ENCODE measurements at places on chromosomes 6 and 20. TPM values are rescaled to one million over a fixed set of nuclear protein-coding genes. Genes with fewer than 3 reads are reported as not detected.

- H3K27me3 ChIP-seq, result peaks cover 25% of the 10 kb centered on the region
- H3K4me3 ChIP-seq, result peak overlapping the region; percentile 71
- peak; percentile 47 for DNase-seq
- peak overlapping the region; percentile 37 for H3K27ac ChIP-seq
Observed at GRCh38 chr6:166626177-166627032, 646 bp downstream of the RPS6KA2 start.

Gene ALDH8A1
- 1.7 TPM for total RNA-seq

Gene NDRG3
- total RNA-seq, result 24.8 TPM

Gene SNAP25
- 0.18 TPM for total RNA-seq

DNA sequence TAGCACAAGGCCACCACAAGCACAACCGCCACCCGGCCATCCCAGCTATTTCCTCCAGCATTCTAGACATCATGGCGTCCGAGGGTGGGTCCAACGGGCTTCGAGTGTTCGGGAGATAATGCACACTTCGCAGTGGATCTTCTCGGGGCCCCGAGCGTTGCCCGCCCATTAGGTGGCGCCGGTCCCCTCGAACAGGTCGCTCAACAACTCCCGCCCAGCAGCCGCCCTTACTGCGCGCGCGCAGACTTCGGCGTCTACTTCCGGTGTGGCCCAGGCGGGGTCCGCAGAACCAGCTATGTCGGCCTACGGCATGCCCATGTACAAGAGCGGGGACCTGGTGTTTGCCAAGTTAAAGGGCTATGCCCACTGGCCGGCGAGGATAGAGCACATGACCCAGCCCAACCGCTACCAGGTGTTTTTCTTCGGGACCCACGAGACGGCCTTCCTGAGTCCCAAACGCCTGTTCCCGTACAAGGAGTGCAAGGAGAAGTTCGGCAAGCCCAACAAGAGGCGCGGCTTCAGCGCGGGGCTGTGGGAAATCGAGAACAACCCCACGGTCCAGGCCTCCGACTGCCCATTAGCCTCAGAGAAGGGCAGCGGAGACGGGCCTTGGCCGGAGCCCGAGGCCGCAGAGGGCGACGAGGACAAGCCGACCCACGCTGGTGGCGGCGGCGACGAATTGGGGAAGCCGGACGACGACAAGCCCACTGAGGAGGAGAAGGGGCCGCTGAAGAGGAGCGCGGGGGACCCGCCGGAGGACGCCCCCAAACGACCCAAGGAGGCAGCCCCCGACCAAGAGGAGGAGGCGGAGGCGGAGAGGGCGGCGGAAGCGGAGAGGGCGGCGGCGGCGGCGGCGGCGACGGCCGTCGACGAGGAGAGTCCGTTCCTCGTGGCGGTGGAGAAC is at the start of gene HDGFL1:
TSS of gene HDGFL1 (plus strand) at position 286 of the 904 bp plus-strand sequence. CDS start at position 296, 10 bp downstream.
- H3K27ac ChIP-seq, result no peak within 1 kb of the TSS
- no peak for DNase-seq
- H3K36me3 ChIP-seq, result no peaks in the 10 kb centered on the region
- no peaks in the 10 kb centered on the region for H3K27me3 ChIP-seq
- no peaks in the 10 kb centered on the region for H3K4me1 ChIP-seq
- no peak within 1 kb of the TSS for H3K4me3 ChIP-seq

Gene TRIM15
- total RNA-seq, result 0.18 TPM

GRCh38 chr20:8912096-8912495 is 156.8 kb upstream of the PLCB4 start:
- no peak overlapping the region for H3K4me3 ChIP-seq
- no peaks in the 10 kb centered on the region for H3K27me3 ChIP-seq

- peak overlapping the region; percentile 87 for H3K27ac ChIP-seq
- DNase-seq, result no peak
- no peaks in the 10 kb centered on the region for H3K36me3 ChIP-seq
- peak overlapping the region; percentile 88 for H3K4me3 ChIP-seq
- no peaks in the 10 kb centered on the region for H3K27me3 ChIP-seq
Observed at GRCh38 chr6:157019115-157019641, 242.0 kb downstream of the ARID1B start.

DNA sequence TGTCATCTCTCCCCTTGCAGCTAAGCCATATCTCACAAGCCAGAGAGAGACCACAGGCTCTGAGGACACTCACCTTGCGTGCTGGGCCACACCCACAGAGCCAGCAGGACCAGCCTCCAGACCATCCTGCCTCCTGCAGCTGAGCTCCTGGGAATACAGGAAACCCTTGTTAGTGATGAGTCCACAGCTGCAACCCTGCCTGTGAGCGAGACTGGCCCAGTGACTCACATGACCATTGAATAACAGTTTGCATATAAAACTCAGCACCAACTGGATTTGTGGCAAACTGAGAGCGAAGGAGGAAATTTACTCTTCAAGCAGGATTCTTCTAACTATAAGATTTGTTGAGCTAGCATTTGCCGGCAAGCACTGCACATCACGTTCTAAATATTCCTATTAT is 3.0 kb downstream of the THBS2 start:
- no peak overlapping the region for H3K4me3 ChIP-seq
- peaks cover 47% of the 10 kb centered on the region for H3K27me3 ChIP-seq
- H3K36me3 ChIP-seq, result no peaks in the 10 kb centered on the region
- H3K4me1 ChIP-seq, result peaks cover 18% of the 10 kb centered on the region
- DNase-seq, result no peak
- H3K27ac ChIP-seq, result no peak overlapping the region

Gene MUC21
- total RNA-seq, result not detected

Gene RAB32
- total RNA-seq, result 0.44 TPM

- H3K27ac ChIP-seq, result no peak overlapping the region
- H3K36me3 ChIP-seq, result no peaks in the 10 kb centered on the region
- peaks cover 2% of the 10 kb centered on the region for H3K27me3 ChIP-seq
- no peak overlapping the region for H3K4me3 ChIP-seq
- peak; percentile 10 for DNase-seq
Observed at GRCh38 chr6:121780325-121781321, 345.2 kb downstream of the GJA1 start.

GRCh38 chr20:61802721-61803311 is 262.9 kb downstream of the TAF4 start:
- H3K27ac ChIP-seq, result no peak overlapping the region
- no peaks in the 10 kb centered on the region for H3K36me3 ChIP-seq
- H3K4me3 ChIP-seq, result no peak overlapping the region
- H3K4me1 ChIP-seq, result no peaks in the 10 kb centered on the region
- DNase-seq, result no peak
- H3K27me3 ChIP-seq, result peaks cover 3% of the 10 kb centered on the region

DNA sequence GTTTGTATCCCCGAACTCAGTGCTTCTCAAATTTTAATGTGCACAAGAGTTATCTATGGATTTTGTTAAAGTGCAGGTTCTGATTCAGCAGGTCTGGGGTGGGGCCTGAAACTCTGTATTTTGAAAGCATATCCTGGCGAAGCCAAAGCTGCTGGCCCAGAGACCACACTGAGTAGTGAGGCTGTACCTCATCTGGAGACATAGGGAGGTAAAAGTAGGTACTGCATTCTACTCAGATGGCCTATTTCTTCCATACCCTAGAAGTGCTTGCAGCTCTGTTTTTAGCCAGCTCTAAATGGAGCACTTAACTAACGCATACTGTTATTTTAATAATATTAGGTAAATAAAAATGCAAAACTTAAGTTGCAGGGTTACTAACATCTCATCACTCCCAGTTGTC is 241.6 kb upstream of the PRND start:
- H3K4me3 ChIP-seq, result no peak overlapping the region
- H3K27me3 ChIP-seq, result peaks cover 20% of the 10 kb centered on the region
- no peak overlapping the region for H3K27ac ChIP-seq
- H3K36me3 ChIP-seq, result no peaks in the 10 kb centered on the region
- H3K4me1 ChIP-seq, result no peaks in the 10 kb centered on the region

GRCh38 chr20:40186826-40187225 is 502.2 kb downstream of the MAFB start:
- DNase-seq, result no peak
- no peaks in the 10 kb centered on the region for H3K4me1 ChIP-seq

Gene SLC12A5
- 0.73 TPM for total RNA-seq

DNA sequence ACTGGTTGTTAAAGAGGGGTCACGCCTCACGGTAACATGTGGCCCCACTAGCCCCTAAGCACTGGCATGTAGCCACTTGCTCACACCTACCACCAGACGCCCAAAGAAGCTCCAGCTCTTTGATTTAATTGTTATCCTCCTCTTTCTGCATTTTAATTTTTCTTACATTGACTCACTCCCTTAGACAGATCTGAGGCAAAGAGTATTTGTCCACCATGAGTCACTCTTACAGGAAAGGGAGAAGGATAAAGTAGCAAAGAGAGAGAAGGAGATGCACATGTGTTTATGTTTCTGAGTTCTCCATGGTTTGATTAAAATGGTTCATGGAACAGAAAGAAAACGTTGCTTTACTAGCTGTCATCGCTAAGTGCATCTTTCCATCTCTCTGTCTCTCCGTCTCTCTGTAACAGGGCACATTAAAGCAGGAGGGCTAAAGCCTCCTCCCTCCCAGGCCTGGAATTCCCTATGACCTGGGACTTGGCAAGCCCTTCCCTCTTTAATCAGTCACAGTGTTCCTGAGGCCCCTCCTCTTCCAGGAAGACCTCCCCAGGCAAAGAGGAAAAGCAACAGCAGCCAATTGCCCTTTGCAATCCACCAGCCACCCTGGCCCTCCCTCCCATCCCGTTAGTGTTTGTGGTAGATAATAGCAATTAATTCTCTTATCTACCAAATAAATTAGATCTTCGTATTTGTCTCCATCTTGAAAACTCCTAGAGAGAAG is 112.8 kb upstream of the TSHZ2 start:
- DNase-seq, result no peak
- no peak overlapping the region for H3K27ac ChIP-seq
- no peaks in the 10 kb centered on the region for H3K4me1 ChIP-seq
- H3K36me3 ChIP-seq, result no peaks in the 10 kb centered on the region

GRCh38 chr6:70180901-70181599 is 121.8 kb downstream of the COL9A1 start:
- no peaks in the 10 kb centered on the region for H3K36me3 ChIP-seq
- no peak overlapping the region for H3K27ac ChIP-seq
- no peak for DNase-seq
- H3K27me3 ChIP-seq, result no peaks in the 10 kb centered on the region
- H3K4me3 ChIP-seq, result no peak overlapping the region

Gene RBM12
- total RNA-seq, result 148 TPM

DNA sequence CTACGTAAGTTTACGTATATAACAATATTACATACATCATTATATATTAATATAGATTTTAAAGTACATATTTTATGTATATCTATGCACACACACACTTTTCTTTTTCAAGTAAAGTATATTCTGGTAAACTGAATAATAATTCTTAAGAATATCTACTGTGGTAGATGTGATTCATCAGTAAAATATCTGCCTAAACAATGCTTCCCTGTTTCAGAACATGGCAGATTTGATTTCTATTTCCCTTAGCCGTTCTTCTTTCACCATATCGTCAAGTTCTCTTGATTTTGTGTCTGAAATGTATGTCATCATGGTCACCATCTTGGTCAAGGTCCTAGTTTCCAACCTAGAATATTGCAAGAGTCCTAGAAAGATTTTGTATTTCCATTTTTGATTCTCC is 195.6 kb downstream of the HDGFL1 start:
- no peak for DNase-seq
- no peak overlapping the region for H3K27ac ChIP-seq
- no peaks in the 10 kb centered on the region for H3K36me3 ChIP-seq
- H3K4me1 ChIP-seq, result no peaks in the 10 kb centered on the region

DNA sequence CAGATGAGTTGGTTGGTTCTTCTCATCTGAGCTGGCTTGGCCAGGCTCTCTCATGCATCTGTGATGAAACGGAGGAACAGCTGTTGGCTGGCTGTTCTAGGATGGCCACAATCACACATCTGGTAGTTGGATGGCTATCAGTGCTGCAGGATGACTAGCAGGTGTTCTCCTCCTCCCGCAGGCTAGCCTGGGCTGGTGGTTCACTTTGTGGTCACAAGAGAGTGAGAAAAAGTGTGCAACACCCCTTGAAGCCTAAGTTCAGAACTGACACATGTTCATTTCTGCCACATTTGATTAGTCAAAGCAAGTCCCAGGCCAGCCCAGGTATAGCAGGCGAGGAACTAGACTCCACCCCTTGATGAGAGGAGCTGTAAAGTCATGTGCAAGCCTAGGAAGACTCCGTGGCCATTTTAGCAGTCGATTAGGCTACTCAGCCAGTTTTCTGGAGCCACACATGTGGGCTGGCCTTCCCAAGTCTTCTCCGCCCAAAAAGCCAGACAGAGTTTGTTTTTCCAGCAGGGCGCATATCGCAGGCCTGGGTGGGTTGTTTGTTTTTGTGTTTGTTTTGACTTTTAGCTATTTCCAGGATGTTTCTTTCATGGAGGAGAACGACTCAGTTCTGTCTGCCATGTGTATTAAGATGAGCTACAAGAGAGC is 120.8 kb downstream of the ISM1 start:
- no peaks in the 10 kb centered on the region for H3K36me3 ChIP-seq
- peaks cover 15% of the 10 kb centered on the region for H3K4me1 ChIP-seq
- no peak for DNase-seq
- no peak overlapping the region for H3K4me3 ChIP-seq
- no peak overlapping the region for H3K27ac ChIP-seq
- no peaks in the 10 kb centered on the region for H3K27me3 ChIP-seq

GRCh38 chr6:467671-468082 is 76.1 kb downstream of the IRF4 start:
- H3K27ac ChIP-seq, result no peak overlapping the region
- H3K27me3 ChIP-seq, result peaks cover 11% of the 10 kb centered on the region
- H3K4me1 ChIP-seq, result peaks cover 37% of the 10 kb centered on the region
- DNase-seq, result no peak

DNA sequence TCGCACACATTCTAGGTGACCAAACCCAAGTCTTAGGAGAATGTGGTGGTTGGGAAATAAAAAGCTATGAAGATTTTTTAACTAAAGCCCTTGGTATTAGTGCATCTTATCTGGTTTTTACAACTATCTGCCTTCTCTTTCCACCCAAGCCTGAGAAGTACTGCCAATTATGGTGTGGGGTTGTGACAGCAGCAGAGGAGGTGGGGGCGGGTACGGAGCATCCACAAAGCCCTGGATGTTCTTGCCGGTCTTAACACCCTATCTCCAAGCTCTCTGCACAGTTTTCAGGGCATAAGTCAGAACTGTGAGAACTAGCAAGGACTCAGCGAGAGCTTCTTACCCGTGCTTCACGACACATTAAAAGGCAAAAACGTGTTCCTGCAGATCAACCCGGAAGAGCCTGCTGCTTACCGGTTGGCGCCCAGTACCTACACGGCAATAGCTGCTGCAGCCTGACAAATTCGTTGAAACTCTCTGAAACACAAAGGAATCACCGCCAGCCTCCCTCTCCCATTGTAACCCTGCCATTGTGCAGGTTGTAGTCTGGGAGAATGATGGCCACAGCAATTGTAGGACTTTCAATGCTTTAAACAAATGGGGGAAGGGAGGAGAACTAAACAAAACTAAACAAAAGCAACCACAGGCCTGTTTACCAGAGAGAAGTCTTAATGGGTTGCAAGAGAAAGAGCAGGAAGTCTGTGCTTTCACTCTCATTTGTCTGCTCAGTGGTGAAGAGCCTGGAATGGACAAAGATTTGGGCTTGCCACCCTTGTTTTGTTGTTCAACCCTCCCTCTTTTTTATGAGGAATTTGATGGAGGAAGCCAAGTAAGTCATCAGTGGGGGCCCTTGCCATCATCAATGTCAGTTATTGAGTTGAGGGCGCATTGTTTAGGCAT is 461.0 kb upstream of the JARID2 start:
- DNase-seq, result peak; percentile 42
- peaks cover 3% of the 10 kb centered on the region for H3K36me3 ChIP-seq
- H3K27ac ChIP-seq, result peak overlapping the region; percentile 81

Measured in activated CD4-positive, alpha-beta T cell treated with anti-CD3 and anti-CD28 coated beads for 36 hours (primary cell).